ENCODE measurements at places on chromosomes 16 and 17.

GRCh38 chr16:30992276-30992780, 7.3 kb downstream of the HSD3B7 start:
- DNase-seq, result no peak

DNA sequence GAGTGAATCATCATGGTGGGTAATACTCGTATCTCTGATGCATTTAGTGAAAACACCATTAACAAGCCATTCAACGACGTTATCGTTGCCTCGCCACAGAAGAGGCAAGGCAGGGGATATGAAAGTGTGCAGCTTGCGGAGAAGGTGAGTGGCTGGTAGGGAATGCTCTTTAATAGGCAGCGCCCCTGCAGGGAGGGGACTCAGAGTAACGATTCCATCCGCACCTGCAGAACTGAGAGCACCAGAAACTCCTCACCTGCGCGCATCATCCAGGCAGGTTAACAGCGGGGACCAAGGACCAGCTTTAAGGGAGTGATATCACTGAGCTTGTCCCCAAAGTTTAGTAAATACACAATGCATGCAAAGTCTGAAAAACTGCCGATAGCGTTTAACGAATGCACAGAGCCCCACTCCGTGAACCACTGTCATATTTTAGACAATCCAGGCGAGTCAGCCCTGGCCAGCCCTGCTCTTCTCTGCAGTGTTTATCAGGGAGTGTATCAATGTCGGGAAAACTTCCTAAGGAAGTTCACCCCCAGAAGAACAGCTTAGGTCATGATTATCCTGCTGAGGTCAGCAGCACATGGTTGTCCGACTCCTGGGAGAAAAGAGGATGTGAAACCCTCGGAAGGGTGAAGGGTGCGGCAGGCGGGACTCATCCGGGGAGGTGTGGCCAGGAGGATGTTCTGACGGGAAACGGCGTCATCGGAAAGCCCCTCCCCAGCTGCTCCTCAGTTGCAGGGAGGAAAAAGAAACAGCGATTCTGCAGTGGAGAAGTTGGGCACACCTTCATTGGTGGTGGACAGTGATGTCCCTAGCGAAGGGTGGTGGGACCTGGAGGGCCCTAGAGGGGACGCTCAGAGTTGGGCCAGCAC, 68.5 kb upstream of the DNAH17 start:
- DNase-seq, result peak; percentile 62

DNA sequence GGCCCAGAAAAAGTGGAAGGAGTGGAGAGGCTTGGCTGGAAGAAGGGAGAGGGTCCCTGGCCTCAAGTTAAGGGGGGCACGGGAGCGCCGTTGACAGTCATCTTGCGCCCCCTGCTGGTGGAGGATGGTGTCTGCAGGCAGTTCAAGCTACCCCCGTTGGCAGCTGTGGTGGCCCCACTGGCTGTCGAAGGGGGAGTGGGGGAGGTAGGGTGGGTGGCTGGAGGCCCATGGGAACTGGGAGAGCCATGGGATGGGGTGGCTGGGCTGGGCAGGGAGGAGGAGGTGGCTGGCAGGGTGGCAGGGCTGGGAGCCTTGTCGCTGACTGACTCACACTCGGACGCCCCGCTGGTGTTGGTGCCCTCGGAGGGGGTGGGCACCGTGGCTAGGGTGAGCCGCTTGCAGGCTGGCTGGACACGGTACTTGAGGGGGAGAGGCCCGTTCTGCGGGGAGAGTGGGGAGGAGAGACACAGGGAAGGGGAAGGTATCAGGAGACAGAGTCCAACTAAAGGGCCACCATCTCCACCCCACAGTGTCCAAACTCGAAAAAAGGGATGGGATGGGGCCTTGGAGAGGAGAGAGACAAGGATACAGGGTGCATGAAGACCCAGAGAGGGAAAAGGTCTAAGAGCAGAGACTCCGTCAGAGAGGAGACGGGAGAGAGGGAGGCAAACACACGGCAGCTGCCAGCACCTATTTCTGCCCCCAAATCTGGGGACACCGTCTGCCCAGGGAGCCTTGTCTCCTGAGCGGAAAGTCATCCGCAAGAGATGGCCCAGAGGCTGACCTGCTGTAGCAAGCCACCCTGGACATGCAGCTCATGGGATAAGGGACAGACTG, 5.2 kb downstream of the CISD3 start:
- peak; percentile 68 for DNase-seq

GRCh38 chr16:57357330-57358085, 1.1 kb upstream of the CCL22 start:
- DNase-seq, result no peak

DNA sequence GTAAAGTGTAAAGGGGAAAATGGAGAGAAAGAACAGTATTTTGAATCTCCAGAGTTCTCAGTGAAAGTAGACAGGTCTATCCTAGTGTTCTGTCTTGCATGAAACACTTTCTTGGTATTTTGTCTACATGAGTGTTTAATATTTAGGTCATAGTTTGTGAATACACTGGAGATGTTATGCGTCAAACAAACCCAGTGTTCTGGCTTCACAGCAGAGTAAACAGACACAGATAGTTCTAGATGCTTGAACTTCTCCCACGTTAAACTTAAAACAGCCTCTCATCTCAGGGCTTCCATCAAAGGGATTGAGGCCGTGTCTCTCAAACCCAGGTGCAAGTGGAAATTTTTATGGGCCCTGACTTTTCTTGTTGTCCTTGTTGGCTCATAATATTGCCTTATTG, 48.3 kb downstream of the RBFOX1 start:
- no peak for DNase-seq

DNA sequence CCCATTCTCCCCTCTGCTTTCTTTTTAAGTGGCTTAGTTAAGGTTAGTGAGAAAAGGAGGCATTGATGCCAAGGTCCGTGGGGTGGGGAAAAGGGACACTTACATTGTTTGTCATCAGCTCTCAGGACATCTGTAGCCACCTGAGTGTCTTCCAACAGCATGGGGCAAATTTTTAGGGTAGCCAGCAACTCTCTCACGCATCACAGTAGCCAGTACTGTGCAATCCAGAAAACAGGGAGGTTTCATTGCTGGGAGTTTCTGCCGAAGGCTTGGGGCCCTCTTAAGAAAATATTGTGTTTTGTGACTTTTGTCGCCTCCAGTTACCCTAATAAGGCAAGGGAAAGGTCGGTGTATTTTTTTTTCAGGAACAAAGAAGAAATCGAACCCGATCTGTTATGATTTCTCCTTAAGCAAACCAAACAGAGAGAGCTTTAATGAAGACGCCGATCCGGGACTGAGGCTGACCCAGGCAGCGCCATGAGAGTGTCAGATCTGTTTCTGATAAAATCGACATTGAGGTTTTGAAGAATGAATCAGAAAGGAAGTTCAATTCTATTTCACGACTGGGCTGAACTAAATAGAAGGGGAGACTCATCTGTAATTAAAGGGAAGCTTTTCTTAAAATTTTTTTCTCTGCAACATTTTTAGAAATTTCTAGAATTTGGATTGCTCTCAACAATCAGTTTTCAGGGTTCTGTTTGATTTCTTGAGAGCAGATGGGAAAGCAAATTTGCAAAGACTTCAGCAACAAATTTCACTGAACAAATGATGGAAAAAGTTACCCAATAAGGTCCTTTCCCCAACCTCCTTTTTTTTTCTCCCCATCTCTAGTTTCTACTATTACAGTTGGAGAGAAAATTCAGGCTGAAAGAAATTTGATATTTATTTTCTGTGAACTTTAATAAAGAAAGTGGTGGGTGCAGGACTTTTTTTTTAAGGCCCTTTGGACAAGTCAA, 144.7 kb upstream of the IRX3 start:
- DNase-seq, result no peak

DNA sequence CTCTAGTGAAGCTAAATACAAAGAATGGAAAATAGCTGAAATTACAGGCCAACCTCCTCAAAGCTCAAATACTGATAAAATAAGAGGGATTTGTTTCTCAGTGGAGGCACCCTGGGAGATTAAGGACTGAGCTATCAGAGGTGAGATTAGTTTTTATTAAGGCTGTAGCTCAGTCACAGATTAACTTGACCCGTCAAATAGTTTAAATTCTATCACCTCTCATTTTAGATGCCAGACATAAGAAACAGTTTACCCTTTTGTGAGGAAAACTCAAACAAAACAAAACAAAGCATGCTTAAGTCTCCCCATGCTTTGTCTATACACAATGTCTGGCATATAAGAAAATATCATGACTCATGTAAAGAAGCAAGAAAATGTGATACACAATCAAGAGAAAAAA, 208.3 kb upstream of the PMFBP1 start:
- no peak for DNase-seq

GRCh38 chr16:48269011-48269410, 21.7 kb upstream of the ABCC11 start:
- no peak for DNase-seq

DNA sequence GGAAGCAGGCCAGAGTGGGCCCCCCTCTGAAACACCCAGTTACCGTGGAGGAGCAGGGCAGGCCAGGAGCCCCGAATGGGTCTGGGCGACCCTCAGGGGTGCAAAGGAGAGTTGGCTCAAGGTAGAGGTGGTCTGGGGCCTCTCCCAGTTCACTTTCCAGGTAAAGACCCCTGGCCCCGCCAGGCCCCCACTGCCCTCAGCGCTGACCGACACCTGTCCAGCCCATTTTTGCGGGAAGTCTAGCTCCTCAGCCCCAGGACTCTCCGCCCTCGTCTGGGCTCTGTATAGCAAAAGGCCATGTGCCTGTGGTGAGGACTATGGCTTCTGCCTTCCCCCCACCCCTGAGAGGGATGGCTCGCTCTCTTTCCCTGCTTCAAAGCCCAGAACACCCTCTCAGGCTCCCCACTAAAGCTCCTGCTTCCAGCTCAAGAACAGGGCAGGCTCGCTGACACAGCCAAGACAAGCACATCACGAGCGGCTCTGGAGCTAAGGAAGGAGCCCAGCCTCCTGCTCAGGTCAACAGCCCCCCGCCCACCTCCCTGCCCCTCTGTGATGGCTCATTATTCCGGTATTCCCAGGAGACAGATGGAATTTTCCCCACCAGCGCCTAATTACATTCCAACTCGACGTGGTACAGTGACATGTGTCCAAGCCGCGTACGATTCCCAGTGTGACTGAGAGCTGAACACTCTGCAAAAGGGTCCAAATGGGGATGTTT, 59.4 kb downstream of the RTN4RL1 start:
- DNase-seq, result no peak

GRCh38 chr17:62824290-62825131, 16.4 kb upstream of the MARCHF10 start:
- no peak for DNase-seq

DNA sequence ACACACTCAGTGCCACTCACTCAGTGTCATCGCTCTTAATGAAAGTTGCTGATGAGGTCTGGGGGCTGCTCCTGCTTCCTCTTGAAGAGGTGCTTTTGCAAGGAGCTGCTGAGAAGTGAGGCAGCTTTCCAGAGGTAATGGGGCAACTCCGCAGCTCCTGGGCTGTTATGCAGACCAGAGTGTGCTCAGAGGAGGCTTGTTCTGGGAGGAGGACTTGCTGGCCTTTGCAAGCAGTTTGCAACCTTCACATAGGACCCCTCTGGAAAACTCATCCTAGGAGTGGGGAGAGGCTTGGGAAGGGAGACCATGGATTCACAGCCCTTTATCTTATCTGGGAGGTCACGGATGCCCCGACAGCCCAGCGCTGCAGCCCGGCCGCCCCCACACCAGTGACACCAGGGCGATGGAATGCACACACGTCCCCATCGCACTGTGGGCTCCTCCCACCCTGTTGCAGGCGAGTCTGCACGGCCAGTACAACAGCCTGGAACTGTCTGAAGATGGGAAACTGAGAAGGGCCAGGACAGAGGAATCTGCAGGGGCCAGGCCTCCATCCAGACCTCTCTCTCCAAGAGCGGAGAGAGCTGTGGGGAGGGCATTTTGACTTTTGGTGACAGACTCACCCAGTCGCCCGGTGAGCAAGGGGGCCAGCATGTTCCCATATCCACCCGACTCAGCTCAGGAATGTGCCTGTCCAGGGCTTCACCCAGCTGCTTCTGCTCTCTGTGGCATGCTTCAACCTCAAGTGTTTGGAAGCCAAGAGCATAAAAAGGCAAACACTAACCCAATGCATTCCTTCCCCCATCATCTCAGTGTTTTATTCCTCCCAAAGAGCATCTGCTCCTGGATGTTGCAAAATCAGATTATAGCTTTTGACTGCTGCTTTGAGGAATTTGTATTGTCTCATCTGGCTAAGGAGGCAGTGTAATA, 78.6 kb upstream of the ZNF469 start:
- DNase-seq, result no peak

DNA sequence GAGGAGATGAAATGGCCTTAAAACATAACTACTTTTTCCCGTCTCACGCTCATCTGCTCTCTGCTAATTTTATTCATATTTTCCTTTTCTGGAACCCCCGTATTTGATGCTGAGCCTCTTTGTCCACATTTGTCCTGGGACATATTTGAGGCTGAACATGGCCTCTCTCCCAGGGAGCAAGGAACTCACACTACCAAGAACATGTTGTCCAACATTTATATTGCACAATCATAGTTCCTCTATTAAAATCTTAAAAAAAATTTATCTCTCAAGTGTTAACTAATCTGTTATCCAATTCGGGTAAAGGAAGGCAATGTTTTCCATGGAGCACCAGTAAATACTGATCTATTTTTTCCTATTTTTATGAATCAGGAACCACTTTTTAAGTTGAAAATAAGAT, 60.2 kb downstream of the CMC2 start:
- no peak for DNase-seq

DNA sequence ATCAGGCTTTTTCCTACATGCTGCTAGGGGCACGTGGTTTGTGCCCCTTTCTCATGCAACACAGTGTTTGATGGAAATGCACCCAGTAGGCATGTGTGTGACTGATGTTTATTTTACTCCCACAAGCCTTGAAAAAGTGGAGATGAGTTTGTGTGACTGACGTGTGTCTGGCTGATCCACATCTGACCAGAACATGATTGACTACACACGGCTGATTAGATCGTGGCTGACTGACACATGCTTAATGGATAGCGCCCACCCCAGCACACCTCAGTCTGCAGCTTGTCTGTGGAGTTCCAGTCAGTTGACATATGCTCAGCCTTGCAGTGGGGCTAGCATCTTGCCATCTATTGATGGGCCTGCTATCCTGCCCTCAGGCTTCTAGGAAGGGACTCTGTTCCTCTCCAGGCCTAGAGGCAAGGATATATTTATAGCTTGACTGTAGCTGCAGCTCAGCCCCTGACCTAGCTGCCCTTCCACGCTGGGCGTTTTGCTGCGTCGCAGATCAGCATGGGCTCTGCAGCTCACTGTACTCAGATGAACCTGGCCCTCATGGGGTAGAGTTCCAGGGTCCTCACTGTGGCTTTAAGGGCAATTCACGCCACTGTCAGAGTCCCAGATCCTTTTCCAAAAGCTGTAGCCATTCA, 112.3 kb downstream of the HS3ST2 start:
- DNase-seq, result no peak

DNA sequence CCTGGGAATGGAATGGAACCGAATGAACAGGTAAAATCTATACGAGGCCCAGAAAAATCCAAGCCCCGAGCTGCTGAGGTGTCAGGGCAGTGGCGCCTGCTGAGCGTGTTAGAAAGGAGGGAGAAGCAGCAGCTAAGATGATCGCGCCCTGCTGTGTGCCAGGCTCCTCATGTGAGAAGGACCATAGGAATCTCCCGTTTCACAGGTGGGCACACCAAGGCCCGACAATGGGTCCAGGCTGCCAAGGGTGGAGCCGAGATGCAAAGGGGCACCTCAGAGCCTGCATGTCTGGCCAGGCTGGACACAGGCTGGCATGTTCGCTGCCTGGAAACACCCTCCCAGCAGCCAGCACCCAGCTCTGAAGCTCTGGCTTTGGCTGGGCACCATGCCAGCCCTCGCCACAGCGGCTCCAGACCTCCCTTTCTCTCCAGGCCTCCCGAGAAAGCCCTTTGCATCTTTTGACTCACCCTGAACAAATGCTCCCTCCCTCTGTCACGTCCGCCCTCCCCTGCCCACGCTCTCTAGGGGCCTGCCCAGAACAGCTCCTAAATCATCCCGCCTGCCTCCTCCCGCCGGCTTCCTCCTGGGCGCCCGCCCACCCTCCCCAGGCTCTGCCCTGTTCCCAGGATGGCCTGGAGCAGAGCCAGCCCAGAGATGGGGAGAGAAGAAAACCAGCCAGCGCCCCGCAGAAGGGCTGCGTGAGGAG, 217.8 kb upstream of the GSE1 start:
- DNase-seq, result no peak
